Immature natural killer cell (primary cell): ENCODE measurements at places on chromosomes 5 and 9. TPM values are rescaled to one million over a fixed set of nuclear protein-coding genes. Genes with fewer than 3 reads are reported as not detected.
A peak's percentile ranks its signal among the peaks of the same experiment; 100 is the strongest.

ACTL7A gene
- polyA plus RNA-seq = not detected

OLFML2A gene
- polyA plus RNA-seq = not detected

ENHO gene
- 9.2 TPM for polyA plus RNA-seq

CSF2 gene
- 0.43 TPM for polyA plus RNA-seq

GRCh38 chr9:16267281-16268066, 603.0 kb downstream of the BNC2 start:
- peak; percentile 7 for DNase-seq

- no peak for DNase-seq
Measured at GRCh38 chr9:71766663-71767062, 1.6 kb downstream of the CEMIP2 start.

GRCh38 chr9:137077010-137077747, at the start of gene UAP1L1:
UAP1L1 (plus strand) TSS chr9:137077517; CDS start chr9:137077533, 16 bp downstream.
- peak; percentile 67 for DNase-seq

DNA sequence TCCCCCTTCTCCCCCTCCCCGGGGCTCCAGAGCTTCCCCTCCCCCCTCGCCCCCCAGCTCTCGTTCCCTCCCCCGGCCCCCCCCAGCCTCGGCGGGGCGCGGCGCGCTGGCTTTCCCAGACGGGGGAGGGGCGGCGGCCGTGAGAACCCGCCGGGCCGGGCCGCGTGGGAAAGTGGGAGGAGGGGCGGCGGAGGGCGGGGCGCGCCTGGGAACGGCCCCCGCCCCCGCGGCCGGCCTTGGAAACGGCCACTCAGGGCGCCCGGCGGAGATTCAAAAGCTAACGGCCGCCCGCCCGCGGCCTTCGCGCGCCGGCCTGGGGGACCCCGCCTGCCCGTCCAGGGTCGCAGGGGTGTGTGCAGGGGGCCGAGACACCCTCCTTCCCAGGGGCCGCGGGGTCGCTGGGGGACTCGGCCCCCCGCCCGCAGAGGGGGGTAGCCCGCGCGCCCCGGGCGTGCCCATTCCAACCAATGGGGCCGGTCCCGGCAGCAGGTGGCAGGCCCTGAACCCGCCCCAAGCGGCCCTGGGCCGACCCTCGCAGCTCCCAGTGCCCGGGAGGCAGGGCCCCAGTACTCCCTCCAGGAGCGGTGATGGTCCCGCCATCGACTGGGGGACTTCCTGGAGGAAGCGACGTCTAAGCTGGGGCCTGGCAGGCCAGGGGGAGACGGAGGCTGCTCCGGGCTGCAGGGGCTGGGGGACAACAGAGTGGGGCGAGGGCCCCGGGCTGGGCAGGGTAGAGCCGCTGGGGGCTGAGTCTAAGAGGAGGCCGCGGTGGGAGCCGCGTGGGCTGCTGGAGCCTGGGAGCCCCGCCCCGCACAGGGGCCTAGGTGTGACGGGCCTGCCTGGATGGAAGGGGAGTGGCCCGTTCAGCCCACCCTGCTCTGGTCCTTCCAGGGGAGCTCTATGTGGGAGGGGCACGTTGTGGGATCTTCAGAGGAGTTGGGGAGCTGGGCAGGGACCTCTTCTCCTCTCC, 14.2 kb upstream of the NRARP start:
- DNase-seq = no peak

- DNase-seq = no peak
Measured at GRCh38 chr5:114185274-114185673, 176.6 kb upstream of the KCNN2 start.

- no peak for DNase-seq
Measured at GRCh38 chr5:594226-594860, 17.8 kb upstream of the CEP72 start.
